ENCODE measurements at places on chromosomes 3 and 15.

GRCh38 chr3:143648708-143649107 is 199.6 kb downstream of the SLC9A9 start:
- no peak for DNase-seq

GRCh38 chr15:68317281-68318007 is 39.9 kb downstream of the FEM1B start:
- no peak for DNase-seq

DNA sequence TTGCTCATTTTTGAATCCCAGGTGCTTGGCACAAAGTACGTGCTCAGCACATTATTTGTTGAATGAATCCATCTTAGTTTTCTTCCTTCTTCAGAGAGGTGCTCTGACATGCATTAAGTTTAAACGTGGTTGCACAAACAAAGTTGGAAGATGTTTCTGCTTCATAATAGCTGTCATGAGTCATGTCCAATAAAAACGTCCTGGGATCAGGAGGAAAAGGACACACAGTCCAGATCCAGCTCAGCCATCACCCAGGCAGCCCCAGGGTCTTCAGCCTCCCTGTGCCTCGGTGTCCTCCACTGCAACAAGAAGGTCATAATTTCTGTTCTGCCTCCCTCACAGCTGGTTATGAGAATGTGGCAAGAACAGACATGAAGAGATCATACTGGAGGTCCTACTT is 55.4 kb downstream of the CCNL1 start:
- no peak for DNase-seq

- DNase-seq = no peak
Measured at GRCh38 chr3:187694801-187695200, 7.6 kb downstream of the RTP2 start.

GRCh38 chr15:58546635-58547627 is 115.1 kb downstream of the LIPC start:
- no peak for DNase-seq

DNA sequence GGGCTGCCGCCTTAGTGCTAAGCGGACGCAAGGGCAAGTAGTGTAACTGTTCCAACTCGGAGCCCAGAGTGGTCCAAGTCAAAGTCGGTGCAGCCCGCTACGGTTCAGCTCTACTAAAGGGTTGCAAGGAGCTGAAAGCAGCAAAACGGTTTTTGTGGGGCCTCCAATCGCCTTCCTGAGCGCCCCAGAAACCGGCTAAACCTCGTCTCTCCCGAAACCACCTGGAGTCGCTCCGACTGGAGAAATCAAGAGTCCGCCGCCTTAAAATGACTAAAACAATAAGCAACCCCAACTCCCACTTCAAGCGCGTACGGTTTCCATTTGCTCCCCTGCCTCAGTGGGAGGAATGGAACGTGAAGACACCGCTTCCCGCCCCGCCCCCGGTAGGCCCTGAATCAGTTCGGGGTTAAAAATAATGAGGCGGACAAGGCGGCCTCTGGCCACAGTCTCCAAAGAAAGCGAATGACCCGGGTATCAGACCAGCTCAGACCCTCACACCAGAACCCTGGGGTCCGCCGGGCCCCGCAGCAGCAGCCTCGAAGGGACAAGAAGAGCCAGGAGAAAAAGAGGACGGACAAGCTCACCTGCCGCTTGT is 401 bp downstream of the SEC11A start:
- no peak for DNase-seq
